Renal cortical epithelial cell (primary cell): ENCODE measurements at places on chromosomes 4 and X. TPM values are rescaled to one million over a fixed set of nuclear protein-coding genes. Genes with fewer than 3 reads are reported as not detected.
A peak's percentile ranks its signal among the peaks of the same experiment; 100 is the strongest.

DNA sequence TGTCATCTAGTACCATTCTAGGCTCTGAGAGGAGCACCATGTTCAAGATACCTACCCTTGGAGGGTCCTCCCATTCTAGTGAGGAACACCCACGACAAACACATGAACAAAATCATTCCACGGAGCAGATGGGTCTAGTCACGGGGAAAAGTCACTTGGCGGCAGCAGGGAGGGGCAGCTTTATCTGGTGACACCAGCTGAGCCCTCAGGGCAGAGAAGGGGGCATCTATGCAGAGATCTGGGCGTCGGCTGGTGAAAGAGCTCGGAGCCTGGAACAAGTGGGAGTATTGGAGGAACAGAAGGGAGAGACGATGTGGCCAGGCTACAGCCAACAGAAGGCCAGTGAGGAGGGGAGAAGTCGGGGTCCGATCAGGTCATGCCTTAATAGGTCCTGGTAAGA lies 11.9 kb upstream of the PDHA1 start:
- DNase-seq: no peak

DNA sequence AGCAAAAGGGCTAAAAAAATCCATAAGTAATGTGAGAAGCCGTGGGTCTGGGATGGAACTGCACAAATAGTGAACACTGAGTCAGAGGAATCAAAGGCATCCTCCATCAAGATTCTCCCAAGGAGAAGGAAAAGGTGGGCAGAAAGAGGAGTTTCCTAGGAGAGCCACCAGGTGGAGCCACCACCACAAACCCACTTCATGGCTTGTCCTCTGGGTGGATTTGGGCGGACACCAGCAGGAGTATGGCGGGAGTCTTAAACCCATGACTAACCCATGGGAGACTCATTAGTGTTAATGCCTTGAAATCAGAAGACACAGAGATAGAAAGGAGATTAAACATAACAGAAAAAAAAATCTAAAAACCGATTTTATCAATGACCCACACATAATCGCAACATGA lies 147.7 kb downstream of the SH3KBP1 start:
- DNase-seq: peak; percentile 54

- no peak for DNase-seq
These were observed 155.4 kb downstream of the GPM6A start for GRCh38 chr4:175656649-175657048.

- no peak for DNase-seq
These were observed 69.2 kb downstream of the PRDM5 start for GRCh38 chr4:120853161-120853935.

DNA sequence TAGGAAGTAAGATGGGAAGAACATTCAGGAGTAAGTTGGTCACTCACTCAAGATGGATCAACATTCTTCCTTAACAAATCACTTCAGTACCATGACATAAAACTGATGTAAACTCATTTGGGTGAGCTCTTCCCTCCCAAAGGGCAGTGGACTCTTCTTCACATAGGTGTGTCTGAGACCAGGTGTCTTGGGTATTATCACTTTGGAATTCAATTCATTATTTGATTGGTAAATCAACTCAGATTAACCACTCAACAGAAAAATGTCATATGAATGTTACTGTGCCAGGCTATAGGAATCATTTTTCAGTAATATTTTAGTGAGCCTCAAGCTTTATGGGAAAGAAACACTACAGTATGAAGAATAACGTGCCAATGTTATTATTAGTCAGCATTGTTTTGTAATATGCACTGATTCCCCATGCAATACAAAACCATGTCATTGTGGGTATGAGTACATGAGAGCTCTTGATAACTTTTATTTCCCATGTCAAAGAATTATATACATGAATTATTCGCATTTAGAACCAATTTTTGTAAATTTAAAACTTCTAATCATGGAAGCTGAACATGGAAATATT lies 58.6 kb upstream of the ETNPPL start:
- DNase-seq: no peak

DNA sequence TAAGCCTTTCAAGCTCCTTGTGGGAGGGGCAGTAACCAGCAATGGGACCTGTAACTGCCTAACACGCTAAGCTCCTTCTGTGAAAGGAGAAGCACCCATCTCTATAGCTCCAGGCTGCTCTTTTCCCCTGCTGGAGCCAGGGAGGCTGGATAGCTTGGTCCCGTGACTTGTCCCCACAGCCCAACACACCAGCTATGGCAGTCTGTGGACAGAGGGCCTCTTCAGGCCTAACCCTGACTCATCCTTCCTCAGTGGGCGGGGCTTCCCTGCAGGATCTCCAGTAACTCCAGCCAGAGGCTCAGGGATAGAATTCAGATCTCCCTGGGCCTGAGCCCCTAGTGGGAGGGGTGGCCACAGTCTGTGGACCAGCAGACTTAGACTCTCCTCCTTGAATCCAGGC lies 1290.1 kb downstream of the PCDH7 start:
- DNase-seq: no peak

The CTSO gene
- 17.7 and 26.4 TPM in 2 replicates for total RNA-seq

DNA sequence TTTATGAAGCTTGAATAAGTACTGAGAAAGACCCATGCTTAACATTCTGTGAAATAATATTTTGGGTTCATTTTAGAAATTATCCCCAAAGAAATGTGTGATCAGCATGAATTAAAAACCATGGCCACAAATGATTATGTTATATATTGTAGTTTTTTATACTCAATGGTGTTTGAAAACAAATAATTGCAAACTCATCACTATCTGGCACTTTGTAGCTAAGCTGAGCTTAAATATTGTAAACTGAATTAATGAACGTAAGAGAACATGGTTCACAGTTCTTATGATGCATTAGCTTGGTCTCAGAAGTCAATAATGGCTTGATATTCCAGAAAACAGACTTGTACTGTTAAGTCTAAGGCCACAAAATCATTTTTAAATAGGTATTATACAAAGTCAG lies 24.6 kb upstream of the ASB5 start:
- DNase-seq: no peak

GRCh38 chr4:127188847-127189246 lies 443.9 kb upstream of the INTU start:
- DNase-seq: peak; percentile 7

DNA sequence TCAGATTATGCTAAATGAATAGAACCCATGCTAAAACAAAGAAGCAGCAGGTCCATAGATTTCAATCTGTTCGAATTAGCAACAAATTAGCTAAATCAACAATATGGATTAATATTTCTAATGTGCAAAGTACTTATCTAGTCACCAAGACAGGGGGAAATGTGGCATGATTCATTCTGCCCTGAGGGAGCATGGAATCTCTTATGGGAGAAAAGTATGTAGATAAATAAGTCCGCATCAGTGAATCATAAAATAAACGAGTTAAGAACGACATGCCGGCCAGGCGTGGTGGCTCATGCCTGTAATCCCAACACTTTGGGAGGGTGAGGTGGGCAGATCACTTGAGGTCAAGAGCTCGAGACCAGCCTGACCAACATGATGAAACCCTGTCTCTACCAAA lies 102.1 kb downstream of the ANOS1 start:
- no peak for DNase-seq

- DNase-seq: no peak
These were observed 321.7 kb downstream of the ANK2 start for GRCh38 chr4:113371111-113371510.

The GATA1 gene
- not detected in 2 replicates for total RNA-seq

The PDGFC gene
- 133 and 173 TPM in 2 replicates for total RNA-seq

- no peak for DNase-seq
These were observed 65.4 kb upstream of the ENPP6 start for GRCh38 chr4:184282895-184283654.
